Kidney tubule cell (primary cell): ENCODE measurements at places on chromosomes 12 and 14.

GRCh38 chr14:84819528-84819927, 710.4 kb upstream of the FLRT2 start:
- no peak for DNase-seq

DNA sequence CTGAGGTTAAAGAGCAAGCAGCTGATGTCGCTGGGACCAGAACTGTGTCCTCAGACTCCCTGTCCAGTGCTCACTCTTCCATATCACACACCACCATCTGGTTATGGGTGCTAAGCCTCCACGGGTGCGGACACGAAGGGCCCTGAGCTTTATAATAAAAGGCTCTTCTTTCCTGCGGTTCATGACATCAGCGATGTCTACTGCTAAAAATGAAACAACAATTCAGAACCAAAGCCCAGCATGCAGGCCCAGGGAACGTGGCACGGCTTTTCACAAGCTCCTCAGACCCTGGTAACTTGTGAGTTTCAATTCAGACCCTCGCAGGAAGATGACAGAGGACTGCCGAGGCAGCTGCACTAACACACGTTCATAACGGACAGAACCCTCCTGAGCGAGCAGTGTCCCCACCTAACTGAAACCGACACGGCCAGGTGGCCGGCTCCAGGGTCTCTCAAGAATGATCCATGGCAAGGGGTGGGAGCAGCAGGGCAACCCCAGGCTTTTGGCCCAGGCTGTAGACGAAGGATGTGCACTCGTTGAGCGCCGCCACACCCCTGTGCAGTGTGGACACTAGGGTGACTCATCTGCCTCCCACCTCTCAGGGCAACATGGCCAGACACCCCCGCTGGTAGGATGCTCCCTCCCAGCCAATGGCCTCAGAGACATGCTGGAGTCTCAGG, 180.3 kb downstream of the CALM1 start:
- no peak for DNase-seq

GRCh38 chr12:4276524-4277204, 3.1 kb downstream of the CCND2 start:
- peak; percentile 89 for DNase-seq

- DNase-seq: no peak
Observed at GRCh38 chr14:70780396-70781075, 28.8 kb downstream of the MAP3K9 start.

DNA sequence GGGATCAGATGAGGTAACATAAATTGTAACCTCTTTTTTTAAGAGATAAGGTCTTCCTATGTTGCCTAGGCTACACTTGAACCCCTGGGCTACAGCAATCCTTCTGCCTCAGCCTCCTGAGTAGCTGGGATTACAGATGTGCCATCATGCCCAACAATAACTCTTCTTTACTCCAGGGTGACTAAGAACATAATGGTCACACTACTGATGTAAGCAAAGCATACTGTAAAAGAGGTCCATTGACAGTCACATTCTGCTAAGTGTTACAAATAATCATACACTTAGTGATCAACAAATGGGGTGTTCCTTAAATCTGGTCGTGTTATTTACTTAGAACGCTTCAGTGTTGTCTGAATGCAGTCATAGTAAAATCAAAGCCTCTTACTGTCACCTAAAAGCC, 68.9 kb downstream of the EPS8 start:
- no peak for DNase-seq

DNA sequence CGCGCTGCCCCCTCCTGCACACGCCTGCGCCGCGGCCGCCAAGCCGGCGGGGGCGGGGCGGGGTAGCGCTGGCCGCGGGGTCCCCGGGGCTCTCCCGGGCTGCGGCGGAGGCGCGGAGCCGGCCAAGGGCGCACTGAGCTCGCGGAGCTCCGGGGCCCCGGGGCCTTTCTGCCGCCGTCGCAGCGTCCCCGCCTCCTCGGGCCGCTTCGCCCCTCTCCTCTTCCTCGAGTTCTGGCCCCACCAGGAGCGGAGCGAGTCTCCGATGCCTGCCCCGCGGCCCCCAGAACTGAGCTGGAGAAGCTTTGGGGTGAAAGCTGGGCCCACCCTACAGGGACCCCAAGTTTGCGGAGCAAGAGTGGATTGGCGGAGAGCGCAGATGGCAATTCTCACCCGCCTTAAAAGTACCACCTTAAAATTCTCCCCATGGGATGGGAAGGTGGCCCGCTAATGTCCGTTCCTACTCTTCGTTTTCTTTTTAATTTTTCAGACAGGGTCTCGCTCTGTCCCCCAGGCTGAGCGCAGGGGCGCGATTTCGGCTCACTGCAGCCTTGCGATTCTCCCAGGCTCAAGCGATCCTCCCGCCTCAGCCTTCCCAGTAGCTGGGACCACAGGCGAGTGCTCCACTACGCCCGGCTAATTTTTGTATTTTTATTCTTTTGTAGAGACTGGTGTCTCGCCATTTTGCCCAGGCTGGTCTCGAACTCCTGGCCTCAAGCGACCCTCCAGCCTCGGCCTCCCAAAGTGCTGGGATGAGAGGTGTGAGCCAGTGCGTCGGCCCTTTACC, 129.6 kb downstream of the NDUFA12 start:
- DNase-seq: no peak

- DNase-seq: peak; percentile 13
Observed at GRCh38 chr12:104643819-104644669, 187.3 kb downstream of the CHST11 start.

DNA sequence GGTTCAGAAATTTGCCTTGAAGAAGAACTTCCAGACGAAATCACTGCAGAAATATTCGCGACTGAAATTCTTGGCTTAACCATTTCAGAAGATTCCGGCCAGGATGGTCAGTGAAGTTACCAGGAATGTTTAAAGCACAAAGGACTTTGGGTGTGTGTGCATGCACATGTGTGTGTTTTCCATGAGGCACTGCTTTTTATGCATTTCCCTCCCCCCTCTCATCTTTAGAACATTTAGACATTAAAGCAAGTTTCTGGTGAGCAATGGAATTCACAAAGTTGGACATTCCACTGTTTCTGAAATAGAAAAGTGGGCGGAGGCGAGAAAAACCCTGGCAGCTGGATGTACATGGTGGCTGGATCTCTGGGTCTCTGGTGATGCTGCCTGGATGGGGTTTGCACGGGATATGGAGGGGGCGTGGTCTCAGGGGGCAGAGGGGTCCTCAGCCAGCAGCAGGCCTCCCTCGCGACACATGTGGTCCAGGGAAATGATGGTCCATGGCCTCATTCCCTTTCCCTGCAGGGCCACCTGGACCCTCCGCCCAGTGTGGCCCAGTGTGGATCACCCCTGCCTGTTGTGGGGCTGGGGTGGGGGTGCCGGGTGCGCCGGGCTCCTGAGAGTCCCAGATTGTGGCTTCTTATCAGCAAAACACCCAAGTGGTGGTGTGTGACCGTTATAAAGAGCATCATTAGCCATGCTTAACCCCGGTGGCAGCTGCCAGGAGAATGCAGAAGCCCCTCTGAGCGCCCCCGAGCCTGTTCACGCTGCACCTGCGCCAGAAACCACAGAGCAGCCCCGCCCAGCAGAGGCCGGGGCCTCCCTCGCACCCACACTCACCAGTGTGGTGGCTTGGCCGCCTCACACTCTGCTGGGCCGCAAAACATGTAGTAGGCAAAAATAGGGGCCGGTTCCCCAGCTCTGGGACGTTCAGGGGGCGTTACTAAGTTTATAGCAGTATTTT, 17.8 kb upstream of the BCL7A start:
- DNase-seq: no peak

DNA sequence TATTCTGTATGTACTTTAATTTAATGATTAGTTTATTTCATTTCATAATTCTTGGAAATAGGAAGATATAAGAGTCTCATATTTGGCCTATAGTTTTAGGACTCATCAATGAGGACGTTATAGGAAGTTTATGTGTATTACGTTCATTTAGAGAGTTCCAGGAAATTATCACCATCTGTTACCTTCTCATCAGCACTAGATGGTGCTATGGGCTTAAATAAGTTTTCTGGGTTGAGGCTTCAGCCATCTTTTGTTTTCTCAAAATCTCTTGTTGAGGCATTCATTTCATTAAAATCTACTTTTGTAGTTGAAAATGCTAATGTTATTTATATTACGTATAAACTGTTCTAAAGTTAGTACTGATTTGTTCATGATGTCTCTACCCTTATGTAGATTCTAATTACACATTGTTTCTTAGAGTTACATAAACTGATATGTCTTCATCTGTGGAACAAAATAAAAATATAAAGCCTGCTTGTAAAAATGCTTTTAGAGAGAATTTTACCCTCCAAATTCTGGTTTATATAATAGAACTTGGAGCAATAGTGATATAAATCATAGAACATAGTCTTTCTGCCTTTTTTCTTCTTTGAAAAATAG, 89.2 kb downstream of the CFAP54 start:
- peak; percentile 70 for DNase-seq

DNA sequence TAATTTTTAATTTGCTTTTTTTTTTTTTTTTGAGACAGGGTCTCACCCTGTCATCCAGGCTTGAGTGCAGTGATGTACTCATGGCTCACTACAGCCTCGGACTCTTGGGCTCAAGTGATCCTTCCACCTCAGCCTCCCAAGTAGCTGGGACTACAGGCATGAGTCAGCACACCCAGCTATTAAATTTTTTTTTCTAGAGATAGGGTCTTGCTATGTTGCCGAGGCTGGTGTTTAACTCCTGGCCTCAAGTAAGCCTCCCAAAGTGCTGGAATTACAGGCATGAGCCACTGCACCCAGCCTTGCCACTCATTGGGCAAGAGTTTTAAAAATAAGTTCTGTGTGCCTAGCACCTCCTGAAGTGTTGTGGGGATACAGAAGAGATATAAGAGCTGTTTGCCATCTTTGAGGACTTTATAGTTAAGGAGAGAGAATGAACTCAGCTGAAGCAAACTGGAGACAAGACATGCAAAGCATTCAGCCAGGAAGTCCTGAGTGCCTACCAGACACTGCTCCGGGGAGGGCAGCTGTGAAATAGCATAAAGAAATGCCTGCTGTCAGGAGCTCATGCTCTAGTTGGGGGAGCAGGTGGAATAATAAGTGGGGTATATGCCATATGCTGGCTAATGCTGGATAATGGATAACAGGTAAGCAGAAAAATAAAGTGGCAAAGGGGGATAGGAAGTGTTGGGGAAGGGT, 15.0 kb upstream of the EMP1 start:
- no peak for DNase-seq

DNA sequence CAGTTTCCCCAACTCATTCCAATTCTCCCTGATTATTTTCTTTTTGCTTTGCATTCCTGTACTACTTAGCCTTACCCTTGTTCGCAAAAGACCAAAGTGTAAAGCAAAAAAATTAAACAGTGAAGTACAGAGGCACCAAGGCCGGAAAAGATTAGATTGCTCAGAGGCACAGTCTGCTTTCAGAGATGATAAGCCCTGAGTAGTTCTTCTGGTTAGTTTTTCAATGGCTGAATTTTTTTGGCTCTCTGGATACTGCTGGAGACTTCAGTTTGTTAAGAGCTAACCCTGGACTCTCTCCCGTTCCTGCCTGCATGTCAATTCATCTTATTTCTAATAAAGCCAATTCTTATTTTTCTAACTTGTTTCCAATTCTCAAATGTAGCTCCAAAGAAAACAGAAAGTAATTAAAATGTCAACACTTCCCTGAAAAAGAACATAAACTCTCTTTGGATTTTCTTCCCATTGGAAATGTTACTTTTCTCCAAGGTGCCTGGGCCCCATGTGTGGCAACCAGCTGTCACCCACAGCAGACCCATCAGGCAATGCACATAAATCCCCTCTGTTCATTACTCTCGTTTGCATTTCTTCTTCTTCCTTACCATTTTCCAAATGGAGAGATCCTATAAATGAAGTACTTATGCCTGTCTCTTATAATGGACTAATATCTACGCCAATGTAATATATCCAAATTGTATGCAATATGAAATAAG, 142.8 kb downstream of the BTG1 start:
- no peak for DNase-seq
